ENCODE measurements at places on chromosomes 12 and 14.

GRCh38 chr14:21070083-21070609 is at the start of gene ARHGEF40:
TSS of gene ARHGEF40 (plus strand) at chr14:21070304. CDS start at chr14:21070397, 93 bp downstream.
- DNase-seq = peak; percentile 34

- DNase-seq = no peak
These were observed 18.6 kb downstream of the OR6S1 start for GRCh38 chr14:20622816-20623291.

DNA sequence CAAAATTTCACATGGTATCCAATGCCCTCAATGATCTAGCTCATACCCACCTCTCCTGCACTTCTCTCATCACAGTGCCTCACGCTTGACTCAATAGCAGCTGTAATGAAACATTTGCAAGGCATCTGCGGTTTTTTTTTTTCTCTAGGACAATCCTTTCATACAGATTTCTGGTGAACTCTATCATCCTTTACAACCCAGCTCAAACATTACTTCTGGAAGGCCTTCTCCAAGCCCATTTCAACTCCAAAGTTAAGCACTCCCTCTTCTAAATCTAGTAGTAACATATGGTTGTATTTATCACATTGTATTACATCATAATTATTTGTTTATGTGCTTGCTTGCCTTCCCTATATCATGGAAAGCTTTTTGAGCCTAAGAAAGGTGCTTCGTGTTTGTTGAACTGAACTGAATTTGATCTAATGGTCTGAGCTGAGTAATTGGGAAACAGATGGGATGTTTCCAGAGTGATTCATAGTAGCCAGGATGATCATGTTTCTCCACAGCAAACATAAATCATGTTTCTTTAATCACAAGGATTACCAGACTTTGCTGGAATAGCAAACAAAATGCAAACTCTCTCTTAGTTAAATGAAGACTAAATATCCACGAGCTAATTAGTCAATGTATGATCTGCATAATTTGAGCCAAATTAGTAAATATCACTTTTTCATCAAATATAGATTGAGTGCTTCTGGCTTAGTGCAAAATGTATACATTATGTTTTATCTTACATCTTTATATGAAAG is 14.3 kb downstream of the CFL2 start:
- no peak for DNase-seq

DNA sequence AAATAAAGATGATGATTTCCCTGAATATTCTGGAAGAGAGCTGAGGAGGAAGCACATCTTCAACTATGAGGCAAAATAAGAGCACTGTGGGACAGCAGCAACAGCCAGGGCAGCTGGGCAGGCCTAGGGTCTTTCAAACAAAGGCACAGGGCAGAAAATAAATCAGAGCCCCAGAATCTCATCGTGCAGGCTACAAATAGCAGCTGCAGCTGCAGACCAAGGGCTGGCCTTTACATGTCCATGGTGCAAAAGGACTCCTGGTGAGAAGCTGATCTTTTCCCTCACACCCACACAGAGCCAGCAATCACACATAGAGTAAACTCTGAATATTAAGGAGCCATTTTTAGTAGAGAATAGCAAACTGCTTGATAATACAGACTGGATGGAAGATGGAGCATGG is 13.6 kb upstream of the MYBPC1 start:
- no peak for DNase-seq

DNA sequence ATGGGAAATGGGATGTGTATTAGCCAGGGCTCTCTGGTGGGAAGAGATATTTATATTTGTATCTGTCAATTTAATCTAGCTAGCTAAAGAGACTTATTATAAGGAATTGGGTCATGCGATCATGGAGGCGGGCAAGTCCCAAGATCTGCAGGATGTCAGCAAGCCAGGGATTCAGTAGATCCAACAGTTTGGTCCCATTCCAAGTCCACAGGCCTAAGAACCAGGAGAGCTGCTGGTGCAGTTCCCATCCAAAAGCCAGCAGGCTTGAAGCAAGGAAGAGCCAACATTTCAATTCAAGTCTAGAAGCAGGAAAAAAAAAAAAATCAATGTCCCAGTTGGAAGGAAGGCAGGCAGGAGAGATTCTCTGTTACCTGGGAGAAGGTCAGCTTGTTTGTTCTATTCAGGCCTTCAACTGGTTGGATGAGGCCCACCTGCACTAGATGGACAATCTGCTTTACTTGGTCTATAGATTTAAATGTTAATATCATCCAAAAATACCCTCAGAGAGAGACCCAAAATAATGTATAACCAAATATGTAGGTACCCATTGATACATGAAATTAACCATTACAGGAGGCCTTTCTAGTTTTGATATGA is 60.7 kb upstream of the BCAT1 start:
- DNase-seq = no peak

- DNase-seq = no peak
These were observed 71.6 kb downstream of the PDE6H start for GRCh38 chr12:15044471-15044870.

DNA sequence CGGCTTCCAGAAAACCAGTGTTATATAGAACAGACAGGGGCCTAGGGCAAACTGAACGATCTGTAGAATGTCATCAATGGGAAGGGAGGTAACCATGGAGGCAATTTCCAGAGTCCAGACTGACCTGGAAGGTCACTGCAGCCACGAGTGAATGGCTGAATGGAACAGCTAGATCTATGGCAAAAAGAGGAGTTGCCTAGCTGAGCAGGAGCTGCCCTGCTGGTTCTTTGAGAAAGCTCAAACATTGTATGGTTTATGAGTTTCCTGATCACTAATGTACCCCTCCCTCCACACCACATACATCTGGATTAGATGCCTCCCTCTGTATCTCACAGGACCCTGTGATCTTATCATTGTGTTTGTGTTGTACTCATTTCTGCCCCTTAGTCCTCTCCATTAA is 1.0 kb upstream of the RERG start:
- no peak for DNase-seq

- no peak for DNase-seq
These were observed 58.3 kb downstream of the CALM1 start for GRCh38 chr14:90455100-90455571.

DNA sequence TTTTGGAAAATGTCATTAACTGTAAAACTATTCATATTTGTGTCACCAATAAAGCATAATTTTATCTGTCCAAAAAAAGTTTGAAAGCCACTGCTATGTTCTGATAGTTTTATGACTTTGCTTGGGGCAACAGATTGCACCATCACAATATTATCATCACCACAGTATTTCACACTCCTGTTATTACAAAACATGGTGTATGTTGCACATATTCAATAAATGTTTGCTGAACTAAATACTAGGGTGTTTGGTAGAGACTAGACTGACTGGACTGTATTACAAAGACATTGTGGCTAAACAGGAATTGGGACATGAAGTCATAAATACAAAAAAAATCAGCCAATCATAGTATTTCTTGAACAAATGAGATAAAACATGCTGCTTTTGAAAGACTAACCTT is 55.1 kb downstream of the PAWR start:
- no peak for DNase-seq

GRCh38 chr12:49000346-49000745 is 1.2 kb upstream of the DDN start:
- DNase-seq = no peak

DNA sequence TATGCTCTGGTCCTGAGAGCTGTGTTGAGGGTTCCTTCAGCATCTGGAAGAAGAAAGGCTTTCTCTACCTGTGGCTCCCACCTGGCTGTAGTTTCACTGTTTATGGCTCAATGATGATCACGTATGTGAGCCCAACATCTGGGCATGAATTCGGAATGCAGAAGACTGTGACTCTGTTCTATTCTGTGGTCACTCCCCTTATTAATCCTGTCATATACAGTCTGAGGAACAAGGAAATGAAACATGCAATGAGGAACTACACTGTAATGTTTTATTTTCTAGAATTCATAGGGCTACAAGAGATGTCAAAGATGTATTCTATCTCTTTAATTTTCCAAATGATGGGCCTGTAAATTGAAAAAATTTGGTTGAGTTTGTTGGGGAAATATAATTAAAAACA is 10.8 kb upstream of the OR11G2 start:
- DNase-seq = no peak

GRCh38 chr12:21372602-21373001 is at the start of gene IAPP:
TSS of gene IAPP (plus strand) at chr12:21372902. CDS start at chr12:21373352, 450 bp downstream.
- no peak for DNase-seq

DNA sequence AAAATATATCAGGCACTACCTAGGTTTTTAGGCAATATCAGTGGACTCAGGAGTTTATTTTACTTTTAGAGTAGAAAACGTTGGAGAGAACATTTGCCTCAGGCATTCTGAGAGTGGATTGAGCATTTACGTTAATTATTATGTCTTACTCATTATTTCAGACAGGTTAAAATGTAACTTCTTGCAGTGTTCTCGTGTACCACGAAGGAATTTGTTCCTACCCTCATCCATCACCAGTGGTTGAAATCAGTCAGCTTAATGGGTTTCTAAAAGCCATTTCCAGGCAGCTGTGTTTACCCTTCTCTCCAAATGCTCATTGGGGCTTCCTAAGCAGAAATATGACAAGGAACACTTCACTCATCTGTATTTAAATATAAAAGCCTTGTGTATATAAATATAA is 9.1 kb upstream of the LDHB start:
- no peak for DNase-seq

DNA sequence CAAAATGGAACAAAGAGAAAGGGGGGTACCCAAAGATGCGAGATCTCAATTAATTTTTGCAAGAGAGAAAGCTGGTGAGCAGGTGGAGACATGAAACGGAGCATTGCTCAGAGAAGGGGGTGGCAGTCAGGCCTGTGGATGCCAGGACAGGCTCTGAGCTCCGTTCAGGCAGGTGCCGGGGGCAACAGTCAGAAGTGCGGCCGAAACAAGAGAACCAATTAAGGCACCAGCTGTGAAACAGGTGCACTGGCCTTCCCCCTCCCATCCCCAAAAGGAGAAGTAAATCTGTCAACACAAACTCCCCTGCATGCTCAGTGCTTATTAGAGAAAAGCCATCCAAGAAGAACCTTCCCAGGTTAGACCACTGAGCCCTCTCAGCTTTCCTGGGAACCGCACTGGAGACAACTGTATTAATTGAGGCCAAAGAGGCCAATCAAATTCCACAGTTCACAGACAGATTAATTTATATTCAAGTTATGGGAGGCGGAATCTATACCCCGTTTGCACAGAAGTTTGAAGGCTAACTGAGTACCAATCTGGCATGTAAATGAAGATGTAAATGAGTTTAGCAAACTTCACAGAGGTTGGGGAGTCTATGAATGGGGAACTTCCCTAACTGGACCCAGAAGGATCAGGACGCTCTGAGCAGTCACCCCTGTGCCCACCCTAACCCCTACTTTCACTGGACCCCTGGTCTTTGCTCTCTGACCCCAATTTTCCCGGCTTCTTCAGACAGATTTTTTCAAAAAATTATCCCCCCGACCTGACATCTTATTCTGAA is 20.9 kb downstream of the OAS2 start:
- DNase-seq = no peak

GRCh38 chr14:58299401-58300330 is 1.3 kb downstream of the ARID4A start:
- peak; percentile 9 for DNase-seq

- no peak for DNase-seq
These were observed 400.1 kb downstream of the APAF1 start for GRCh38 chr12:99045158-99045557.

DNA sequence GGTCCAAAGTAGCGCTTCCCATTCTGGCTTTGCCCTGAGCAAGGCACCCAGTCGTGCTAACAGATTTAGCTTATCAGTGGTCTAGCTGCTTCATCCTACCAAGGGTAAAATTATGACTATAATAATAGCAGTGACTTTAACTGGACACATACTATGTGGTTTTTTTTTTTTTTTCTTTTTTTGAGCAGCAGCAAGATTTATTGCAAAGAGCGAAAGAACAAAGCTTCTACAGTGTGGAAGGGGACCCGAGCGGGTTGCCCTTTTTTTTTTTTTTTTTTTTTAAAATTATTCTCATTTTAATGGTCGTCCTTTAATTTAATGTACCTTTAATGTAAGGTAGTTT is 505 bp downstream of the HELB start:
- no peak for DNase-seq

GRCh38 chr12:106113824-106114446 is 24.8 kb downstream of the NUAK1 start:
- no peak for DNase-seq

GRCh38 chr14:56528927-56529326 is 50.7 kb upstream of the TMEM260 start:
- no peak for DNase-seq

DNA sequence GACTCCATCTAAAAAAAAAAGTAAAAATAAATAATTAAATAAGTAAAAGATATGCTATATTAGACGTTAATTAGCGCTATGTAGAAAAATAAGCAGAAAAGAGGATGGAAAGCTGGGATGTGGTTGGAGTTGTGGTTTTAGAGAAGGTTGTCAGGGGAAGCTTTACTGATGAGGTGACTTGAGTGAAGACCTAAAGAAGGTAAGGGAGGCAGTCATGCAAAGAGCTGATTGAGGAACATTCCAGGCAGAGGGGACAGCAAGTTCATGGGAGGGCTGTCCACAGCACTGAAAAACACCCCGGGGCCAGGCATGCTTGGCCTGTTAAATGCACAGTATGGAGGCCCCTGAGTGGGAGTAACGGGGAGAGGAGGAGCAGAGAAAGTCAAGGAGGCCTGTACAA is 15.7 kb downstream of the SMAGP start:
- DNase-seq = no peak

GRCh38 chr12:12686925-12687324 is 9.1 kb downstream of the GPR19 start:
- no peak for DNase-seq

DNA sequence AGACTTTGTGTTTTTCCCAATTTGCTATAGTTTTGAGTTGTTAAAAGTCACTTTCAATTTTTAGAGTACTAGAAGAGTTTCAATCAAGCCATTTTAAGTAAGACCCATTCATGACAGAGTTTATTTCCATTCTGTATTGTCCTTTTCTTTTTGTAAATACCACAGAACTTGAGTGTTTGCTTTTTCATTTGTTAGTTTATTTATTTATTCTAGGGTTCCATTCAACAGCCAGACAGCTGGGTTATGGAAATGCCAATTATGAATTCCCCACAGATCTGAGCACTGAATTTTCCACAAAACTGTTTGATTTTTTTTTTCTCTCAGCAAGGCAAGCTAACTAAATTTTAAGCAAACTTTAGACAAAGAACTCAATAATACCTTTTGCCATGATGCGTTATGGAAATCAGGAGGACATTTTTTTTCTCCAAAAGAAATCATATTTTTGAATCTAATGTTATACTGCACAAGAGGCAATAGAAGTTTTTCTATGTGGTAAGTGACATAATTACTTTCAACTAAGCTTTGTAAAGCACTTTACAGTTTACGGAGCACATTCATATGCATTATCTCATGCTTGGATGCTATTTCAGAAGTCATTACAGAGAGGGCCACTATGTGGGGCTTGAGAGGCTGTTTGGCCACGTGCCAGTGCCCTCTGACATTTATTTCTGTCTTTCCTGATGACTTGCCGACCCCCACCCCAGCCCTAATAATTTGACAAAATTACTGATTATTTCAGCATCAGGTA is 181.5 kb downstream of the VRK1 start:
- DNase-seq = no peak
